NCI-H1105 (cell line): ENCODE measurements at places on chromosomes 11 and 22.

- no peak for DNase-seq
Measured at GRCh38 chr22:18996376-18996900, 60.3 kb upstream of the PRODH start.

- no peak for DNase-seq
Measured at GRCh38 chr11:86515297-86516094, 140.8 kb downstream of the CCDC81 start.

DNA sequence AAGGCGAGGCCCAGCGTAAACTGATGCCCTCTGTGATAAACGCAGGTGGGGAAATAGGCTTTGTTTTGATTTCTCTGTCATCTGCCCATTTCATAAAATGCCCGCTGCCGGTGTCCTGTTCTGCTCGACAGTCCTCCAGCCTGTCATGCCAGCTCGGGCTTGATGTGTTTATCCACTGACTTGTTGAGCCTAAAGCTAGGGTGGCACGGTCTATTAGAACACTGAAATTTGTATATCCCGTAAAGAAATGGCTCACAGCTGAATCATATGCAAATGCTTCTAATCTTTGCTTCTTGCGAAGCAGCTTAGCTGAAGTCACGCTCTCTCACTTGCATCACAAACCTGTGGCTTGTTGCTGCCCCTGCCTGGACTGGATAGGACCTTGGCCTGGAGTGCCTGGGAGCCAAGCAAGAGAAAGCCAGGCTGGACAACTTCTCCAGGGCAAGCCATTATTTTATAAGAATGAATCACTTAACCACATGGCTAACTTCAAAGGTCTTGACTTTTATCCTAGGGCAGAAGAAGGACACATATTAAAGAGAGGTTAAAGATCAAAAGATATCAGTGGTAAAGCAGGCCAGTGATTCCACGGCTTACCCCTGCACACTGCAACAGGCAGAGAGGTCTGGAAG, 33.1 kb downstream of the EHF start:
- DNase-seq = no peak

DNA sequence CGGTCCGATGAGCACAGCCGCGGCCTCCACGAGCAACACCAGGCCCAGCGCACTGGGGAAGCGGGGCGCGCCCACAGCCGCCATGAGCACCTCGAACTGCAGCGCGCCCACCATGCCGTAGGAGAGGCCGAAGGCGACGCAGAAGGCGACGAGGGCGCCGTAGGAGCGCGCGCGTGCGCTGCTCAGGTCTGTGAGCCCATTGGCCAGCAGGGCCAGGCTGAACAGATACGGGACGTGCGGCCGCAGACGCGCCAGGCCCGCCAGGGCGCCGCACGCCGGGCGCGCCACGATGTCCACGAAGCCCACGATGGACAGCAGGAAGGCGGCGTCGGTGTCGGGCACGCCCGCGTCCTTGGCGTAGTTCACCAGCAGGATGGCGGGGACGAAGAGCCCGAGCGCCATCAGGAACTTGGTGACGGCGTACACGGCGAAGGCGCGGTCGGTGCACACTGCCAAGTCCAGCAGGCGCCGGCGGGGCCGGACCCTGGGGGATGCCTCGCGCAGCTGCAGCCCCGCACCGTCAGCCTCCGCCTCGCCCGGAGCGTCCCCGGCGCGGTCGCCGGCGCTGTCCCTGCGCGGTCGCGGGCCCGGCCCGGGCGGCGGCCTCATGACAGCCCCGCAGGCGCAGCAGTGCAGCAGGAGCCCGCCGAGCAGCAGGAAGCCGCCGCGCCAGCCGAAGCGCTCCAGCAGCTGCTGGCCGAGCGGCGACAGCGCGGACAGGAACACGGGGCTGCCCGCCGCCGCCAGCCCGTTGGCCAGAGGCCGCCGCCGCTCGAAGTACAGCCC, 2.9 kb downstream of the SLC16A8 start:
- DNase-seq = peak; percentile 21
